Stimulated activated CD4-positive, alpha-beta T cell treated with anti-CD3 and anti-CD28 coated beads, Interleukin-1b, Interleukin-23, amount 100 ng/mL, for 1 hour (primary cell): ENCODE measurements at places on chromosomes 7 and 10.
A peak's percentile ranks its signal among the peaks of the same experiment; 100 is the strongest.

DNA sequence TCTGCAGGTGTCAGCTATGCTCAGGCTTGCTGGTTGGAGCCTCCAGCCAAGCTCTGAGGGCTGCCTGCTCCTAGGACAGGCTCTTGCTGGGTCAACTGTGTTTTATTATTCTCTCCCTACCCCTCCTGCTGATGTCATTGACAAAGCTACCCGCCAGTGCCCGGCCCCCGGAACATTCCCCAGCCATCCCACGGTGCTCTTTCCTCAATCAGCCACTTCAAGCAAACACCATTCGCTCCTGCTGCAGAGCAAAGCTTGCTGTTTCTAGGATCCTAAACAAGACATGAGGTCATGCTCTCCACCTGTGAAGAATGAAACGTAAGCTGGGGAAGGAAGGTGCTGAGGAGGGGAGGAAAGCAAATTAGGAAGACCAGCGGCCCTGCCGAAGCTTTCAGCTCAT lies 2.1 kb upstream of the C10orf71 start:
- DNase-seq: no peak

DNA sequence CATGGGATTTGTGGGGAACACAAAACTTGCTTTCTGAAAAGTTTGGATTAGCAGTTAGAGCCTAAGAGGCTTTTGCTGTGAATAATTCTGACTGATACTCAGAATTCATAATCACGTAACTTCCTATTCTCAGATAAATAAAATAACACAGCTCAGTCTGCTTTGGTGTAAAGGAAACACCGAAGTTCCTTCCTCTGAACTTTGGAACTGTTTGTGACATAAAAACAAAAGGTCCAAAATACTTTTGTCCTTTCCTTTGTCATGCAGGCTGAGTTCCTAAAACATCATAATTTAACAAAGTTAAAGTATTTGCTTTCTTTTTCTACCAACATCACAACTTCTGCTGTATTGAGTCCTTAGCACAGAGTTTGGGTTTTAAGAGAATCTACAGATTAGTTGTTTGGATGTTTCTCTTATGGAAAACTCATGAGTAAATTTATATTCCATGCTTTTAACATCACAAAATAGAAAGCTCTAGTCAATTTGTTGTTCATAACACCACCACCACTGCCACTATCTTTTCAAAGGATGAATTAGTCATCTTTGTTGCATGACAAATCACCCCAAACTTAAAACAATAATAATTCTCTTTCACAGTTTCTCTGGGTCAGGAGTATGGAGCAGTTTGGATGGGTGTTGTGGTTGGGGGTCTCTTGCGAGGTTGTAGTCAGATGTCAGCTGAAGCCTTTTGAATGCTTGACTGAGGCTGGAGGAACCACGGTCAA lies 123.4 kb downstream of the REEP3 start:
- no peak for DNase-seq

DNA sequence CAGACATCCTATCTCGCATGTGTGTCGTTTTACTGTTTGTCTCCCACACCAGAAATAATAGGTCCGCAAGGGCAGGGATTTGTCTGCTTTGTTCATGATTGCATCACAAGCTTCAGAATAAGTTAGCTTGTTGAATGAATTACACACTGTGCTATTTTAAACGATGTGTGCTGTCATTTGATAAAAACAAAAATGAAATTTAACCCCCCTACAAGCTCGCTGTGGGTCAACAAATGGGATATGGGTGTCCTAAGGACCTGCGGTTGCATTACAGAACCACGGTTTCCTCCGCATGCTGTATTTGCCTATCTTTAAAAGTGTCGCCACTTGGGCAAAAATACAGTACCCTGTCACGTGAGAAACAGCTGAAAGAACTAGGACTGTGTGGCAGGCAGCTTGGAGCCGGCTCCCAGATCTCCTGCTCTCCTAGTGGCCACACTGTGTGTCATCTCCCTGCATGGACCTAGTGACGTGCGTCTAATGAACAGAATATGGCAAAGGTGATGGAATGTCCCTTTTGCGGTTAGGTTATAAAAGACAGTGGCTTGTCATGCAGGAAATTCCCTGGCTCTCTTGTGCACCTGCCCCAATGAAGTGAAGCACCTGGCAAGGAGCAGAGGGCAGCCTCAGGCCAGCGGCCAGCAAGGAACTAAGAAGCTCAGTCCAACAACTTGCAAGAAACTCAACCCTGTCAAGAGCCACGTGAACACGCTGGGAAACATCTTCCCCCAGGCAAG lies 32.9 kb upstream of the CRYGN start:
- no peak for DNase-seq

GRCh38 chr7:146022776-146023175 lies 93.8 kb upstream of the CNTNAP2 start:
- no peak for DNase-seq

- no peak for DNase-seq
These were observed 34.4 kb upstream of the ARHGAP12 start for GRCh38 chr10:31962826-31963588.

- DNase-seq: no peak
These were observed 524.0 kb upstream of the PFKP start for GRCh38 chr10:2543142-2543886.

- no peak for DNase-seq
These were observed 67.5 kb downstream of the CUX1 start for GRCh38 chr7:101884671-101885596.

DNA sequence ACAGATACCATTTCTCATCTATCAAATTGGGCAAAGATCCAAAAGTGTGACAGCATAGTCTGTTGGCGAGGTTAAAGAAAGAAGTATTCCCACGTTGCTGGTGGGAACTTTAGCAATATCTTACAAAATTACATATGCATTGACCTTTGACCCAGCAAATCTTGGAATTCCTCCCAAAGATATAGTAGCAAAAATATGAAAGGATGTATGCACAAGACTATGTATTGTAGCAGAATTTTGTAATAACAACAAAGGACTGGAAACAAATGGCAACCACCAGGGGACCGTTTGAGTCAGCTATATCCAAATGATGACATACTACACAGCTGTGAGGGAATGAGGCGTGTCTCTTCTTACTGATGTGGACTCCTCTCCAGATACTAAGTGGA lies 50.2 kb downstream of the KCNH2 start:
- DNase-seq: no peak

DNA sequence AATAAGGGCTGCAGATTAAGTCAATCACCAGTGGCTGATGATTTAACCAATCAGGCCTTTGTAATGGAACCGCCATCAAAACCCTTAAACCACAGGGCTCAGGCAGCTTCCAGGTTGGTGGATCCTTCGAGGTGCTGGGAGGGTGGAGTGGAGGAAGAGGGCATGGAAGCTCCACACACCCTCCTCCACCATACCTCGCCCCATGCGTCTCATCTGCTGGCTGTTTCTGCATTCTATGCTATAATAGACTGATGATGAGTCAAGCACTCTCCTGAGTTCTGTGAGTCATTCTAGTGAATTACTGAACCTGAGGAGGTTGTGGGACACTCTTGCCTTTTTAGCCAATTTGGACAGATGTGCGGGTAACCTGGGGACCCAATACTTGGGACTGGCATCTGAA lies 43.9 kb downstream of the CHST15 start:
- DNase-seq: no peak

- no peak for DNase-seq
These were observed 184.7 kb downstream of the PLPP4 start for GRCh38 chr10:120641695-120642094.

GRCh38 chr7:138951953-138952352 lies 29.2 kb downstream of the KIAA1549 start:
- DNase-seq: no peak

- no peak for DNase-seq
These were observed 93.7 kb upstream of the DNAAF5 start for GRCh38 chr7:632831-633210.

GRCh38 chr7:129845972-129846327 lies 106.8 kb downstream of the UBE2H start:
- no peak for DNase-seq

DNA sequence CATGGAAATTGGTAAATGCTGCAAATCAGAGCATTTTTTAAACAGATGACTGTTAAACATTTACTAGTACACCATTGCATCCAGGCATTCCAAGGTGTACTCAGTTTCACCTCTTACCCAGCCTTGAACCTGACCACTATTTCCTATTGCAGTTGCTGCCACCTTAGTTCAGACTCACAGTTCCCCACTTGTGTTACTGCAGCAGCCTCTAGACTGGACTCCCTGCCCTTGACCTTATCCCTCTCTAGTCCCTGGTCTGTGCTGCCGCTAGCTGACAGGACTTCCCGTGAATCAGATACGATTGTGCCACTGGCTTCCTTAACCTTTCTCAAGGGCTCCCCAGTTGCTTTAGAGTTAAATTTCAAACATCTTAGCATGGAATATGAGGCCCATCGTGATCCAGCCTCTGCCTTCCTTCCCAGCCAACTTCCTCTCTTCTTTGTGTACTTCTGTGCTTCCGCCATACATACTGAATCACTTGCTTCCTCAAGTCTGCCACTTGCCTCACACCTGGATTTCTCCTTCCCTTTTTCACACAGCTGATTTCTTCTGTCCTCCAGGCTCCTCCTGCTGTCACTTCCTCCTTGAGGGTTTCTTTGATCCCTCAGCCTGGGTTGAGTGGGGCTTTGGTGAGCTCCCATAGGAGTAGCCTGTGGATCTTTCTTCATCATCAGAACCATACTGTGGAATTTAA lies 118.7 kb upstream of the GJD4 start:
- no peak for DNase-seq

GRCh38 chr10:94320285-94320914 lies 42.3 kb downstream of the NOC3L start:
- peak; percentile 35 for DNase-seq

DNA sequence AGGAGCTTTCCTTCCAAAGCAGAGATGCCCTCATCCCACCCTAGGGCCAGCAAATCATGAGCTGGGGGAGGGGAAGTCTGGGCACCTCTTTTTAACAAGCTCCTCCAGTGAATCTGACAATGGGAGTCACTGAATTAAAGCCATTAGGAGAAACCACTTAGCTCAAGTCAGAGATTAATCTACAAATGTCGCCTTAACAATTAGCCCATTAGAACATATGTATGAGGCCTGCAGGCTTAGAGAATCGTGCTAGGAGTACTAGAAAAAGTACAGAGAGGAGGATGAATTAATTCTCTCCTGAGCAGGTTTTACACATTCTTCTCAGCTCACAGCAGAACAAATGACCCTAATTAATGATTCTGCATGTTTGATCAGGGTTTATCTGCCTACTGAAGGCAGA lies 381.3 kb downstream of the KCNMA1 start:
- DNase-seq: no peak

DNA sequence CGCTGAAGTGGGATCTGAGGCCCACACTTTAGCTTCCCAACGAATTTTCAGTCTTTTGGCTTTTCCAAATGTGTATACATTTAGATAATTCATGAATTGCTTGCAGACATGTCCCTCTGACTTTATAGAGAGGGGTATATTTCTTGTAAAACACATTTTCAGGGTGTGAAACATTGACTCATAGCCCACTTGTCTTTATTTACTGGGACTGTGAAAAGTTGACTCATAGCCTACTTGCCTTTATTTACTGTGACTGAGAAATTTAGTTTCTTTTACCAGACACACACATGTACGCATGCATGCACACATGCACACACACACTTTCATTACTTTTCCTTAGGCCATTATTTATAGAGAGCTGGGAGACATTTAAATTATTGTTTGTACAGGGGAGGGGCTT lies 79.1 kb downstream of the VTI1A start:
- no peak for DNase-seq

DNA sequence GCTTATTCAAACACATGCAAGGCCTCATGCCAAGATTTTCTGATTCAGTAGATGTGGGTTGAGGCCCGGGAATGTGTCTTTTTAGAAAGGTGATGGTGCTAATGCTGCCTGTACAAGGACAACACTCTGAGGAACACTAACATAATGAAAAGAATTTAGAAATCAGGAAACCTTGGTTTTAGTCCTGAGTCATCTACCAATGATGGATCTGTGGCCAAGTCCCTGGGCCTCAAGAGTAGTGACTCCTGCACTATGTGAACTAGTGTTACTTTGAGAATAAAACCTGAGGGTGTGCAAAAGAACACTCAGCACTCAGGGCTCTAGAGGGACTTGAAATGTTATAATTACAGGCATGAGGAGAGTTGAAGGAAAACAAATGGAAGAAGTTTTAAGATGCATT lies 741.7 kb upstream of the GALNT17 start:
- DNase-seq: no peak

GRCh38 chr10:26621889-26622711 lies 75.4 kb upstream of the PDSS1 start:
- DNase-seq: no peak

DNA sequence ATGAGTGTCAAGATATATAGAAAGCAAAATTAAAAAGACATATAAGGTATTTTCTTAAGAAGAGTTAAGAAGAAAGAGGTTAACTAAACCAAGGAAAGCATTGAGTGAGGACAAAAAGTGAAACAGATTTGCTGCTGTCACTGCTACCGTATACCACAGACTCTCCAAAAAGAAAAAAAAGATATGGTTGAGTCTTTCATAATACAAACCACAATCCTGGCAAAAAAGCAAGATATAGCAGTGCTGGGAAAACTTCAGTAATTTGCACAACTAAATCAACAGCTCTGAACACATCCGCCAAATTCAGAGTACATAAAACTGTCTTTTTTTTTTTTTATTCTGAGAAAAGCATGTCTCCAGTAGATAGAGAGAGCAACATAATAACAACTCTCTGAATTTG lies 114.7 kb downstream of the ETV1 start:
- no peak for DNase-seq

DNA sequence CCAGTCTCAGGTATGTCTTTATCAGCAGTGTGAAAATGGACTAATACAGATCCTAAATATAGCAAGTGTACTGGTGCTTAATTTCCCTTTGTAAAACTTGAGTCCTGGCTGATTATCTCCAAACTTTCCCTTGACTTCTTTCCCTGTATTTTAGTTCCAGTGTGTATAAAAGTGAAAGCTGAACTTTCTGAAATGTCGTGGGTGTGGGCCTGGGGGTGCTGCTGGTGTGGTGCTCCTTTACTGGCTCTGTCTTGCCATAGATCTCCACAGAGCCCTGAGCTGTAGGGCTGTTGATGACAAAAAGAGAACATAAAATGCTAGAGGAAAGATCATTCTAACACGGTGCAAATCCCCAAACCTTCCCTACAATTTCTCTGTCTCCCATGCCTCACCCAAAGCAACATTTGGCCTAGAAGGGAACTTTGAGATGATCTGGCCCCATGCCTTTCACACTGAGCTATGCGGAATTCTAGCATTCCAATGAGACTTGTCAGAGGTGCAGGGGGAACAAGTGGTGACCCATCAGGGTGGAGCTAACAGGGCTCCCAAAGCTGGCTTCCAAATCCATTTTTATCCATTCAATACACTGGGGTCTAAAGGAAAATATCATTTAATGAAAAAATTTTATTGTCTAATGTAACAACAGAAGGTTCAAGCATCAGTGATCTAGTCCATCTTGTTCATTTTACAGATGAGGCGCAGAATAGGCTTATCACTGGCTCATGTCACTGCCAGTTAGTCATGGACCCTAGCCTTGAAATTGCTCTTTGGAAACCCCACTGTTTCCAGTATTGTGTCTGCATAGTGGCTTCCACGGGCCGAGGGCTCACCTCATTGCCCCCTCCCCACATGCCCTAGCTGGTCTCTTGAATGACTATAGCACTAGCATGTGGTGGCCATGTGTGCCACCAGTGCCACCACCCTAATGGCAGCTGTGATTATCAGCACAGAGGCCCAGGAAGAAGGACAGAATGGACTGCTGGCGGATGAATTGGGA lies 1000.9 kb downstream of the LRMDA start:
- DNase-seq: no peak
